NCI-H510A (cell line): ENCODE measurements at places on chromosomes 3 and 15.
A peak's percentile ranks its signal among the peaks of the same experiment; 100 is the strongest.

DNA sequence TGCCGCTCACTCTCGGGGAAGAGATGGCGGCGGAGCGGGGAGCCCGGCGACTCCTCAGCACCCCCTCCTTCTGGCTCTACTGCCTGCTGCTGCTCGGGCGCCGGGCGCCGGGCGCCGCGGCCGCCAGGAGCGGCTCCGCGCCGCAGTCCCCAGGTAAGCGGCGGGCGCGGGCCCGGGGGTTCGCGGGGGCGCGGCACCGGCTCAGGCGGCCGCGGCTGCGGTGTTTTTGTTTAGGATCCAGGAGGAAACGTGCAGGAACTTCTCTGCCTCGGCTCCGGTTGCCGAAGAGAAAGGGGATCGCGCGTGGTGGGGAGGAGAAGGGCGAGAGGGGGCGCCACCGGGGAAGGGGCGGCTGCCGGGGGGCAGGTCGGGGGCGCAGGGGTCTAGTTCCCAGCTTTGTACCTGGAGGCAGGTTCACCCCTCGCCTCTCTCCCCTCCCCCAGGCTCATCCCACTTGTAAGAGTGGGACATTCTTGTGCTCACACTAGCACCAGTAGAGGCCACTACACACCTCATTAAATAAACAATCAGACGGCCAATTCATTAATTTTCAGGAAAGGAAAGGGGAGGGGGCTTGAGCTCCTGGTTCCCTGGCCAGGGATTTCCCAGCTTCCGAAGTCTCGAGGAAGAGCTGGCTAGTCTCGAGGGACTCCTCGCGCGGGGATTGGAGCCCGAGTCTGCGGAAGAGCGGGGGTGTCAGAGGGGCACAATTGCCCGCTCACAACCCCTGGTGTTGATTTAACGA lies 562 bp downstream of the NEO1 start:
- DNase-seq: peak; percentile 34

GRCh38 chr3:55690177-55690576 lies 203.1 kb upstream of the WNT5A start:
- DNase-seq: no peak

GRCh38 chr3:32374788-32375595 lies 16.7 kb upstream of the CMTM7 start:
- DNase-seq: no peak

DNA sequence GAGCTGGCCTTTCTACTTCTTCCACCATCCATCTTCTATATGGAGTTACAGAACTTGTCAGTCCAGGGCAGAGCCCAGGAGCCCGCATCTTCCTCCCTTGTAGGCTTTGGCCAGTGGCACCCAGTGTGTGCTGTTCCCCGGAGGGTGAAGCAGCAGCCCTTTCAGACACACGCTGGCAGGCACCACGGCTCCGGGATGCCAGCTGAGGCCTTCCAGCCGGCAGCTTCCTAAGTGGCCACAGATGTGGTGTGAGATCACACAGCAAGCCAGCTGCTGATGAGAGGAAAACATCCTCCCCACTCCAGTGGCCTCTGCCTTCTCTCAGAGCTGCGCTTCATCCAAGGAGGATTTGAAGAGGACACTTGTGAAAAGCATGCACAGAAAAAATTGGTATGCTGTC lies 24.1 kb downstream of the CRABP1 start:
- peak; percentile 44 for DNase-seq

DNA sequence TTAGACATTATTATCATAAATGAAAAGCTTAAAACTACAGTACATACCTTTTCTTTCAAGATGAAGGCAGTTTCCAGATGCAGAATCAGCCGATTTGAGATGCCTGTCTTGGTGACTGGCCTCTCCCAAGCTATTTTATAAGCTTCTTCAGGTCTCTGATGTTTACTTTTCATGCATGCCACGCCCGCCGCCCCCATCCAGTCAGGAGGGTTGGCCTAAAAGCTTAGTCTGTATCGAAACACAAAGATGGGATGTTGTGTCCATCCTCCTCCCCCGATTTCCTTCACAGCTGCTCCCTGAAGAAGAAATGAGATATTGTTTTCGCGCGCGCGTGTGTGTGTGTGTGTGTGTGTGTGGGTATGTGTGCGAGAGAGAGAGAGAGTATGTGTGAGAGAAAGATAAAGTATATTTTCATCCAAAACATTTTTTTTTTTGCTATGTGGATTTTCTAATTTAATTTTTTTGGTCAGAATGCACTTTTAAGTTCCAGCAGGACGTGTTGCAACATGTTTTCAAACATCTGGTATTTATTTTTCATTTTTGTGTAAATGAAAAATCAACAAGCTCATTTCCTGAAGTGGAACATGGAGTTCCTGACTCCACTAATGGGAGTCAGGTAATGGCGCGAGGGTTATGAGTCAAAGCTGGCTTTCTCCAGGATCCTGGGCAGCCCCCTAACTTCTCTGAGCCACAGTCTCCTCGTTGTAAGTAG lies at the start of gene APOD:
APOD (minus strand) TSS at position 110 of the 712 bp plus-strand sequence. CDS start 4,479 bp downstream, outside the sequence.
- DNase-seq: no peak

GRCh38 chr3:67031986-67032385 lies 33.9 kb downstream of the KBTBD8 start:
- DNase-seq: no peak

- no peak for DNase-seq
These were observed 3.8 kb downstream of the PKM start for GRCh38 chr15:72227192-72227586.

DNA sequence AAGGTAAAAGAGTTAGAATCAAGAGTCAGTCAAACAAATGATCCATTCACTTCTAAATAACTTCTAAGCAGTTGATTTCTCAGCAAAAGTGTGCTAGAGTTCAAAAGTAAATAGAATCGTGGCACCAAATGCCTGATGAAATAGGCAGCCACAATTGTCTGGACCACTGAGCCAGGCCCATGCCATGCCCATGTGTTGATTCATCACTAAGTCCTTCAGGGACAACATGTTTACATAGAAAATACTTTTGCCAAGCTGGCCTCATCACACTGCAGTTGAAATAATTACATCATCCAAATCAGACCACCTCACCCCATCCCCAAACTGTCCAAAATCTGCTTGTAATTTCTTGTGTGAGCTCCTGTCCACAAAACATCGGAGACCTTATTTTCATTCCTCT lies 216.3 kb downstream of the IGSF11 start:
- no peak for DNase-seq

GRCh38 chr3:46395766-46396530 lies 10.9 kb downstream of the CCR5AS start:
- DNase-seq: no peak

DNA sequence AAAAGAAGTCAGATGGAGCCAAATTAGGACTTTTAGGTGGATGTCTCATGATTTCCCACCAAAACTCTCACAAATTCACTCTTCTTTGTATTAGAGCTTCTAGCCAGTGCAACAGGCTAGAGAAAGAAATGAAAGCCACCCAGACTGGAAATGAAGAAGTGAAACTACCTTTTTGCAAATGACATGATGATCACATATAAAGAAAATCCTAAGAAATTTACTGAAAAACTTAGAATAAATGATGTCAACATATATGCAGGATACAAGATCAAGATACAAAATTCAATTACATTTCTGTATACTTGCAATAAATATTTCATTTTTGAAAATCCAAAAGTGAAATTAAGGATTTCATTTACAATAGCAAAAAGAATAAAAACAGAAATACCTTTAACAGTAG lies 110.8 kb downstream of the LRIG1 start:
- no peak for DNase-seq

GRCh38 chr3:122681284-122681973 lies 790 bp downstream of the PARP14 start:
- no peak for DNase-seq

DNA sequence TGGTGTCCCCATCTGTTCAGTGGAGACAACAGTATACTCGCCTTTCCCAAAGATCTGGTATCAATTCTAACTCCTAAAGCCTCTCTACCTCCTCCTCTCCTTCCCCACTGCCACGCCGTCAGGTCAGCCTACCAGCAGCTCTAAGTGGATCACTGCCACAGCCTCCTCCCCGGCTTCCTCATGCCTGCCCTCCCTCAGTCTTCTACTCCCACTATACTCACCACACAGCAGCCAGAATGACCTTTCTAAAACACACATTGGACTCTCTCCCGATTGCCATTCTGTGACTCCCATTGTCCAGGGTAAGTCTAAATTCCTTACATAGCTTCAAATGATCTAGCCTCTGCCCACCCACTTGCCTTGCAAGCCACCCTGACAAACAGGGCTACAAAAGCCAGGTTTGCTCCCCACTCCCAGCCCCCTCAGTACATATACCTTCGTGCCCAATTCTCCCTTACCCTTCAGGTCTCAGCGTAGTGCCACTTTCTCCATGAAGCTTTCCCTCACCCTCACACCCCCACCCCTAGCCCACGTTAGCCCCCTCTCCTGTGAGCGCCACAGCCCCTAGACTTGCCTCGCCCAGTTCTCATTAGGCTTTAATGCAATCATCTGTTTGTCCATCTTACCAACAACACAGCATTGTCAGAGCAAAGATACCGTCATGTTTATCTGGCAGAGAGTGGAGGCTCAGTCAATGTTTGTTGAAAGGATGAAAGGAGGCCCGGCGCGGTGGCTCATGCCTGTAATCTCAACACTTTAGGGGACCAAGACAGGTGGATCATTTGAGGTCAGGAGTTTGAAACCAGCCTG lies 9.5 kb upstream of the SEMA7A start:
- no peak for DNase-seq

- no peak for DNase-seq
These were observed 79.2 kb downstream of the MEX3B start for GRCh38 chr15:81966631-81967030.

- no peak for DNase-seq
These were observed 1.1 kb downstream of the LSAMP start for GRCh38 chr3:116444115-116444747.

DNA sequence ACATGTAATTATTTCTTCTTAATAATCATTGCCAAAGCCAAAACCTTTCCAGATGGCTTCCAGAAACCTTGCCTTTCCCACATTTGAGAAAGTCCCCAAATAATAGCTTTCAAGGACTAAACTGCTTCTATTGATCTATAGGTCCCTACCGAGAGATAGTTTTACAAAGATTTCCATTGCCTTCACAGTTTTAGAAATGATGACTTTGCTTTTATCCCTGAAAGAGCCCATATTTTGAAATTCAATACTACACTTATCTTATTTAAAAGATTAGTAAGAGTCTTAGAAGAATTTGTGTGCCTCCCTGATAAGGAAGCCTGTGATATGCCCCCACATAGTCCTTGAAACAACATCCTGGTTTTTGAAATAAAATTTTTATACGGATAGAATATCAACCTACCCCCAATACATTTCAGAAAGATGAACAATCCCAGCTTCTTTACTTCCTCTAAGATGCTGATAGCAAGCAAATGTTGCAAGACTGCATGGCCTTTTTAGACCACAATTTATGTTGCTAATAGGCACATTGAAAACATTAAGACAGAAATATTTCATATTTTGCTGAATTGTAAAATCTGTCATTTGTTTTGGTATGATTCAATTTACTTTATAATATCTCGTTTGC lies 146.3 kb downstream of the TMCO5A start:
- DNase-seq: no peak

- no peak for DNase-seq
These were observed 204.1 kb downstream of the CADM2 start for GRCh38 chr3:85162905-85163304.

DNA sequence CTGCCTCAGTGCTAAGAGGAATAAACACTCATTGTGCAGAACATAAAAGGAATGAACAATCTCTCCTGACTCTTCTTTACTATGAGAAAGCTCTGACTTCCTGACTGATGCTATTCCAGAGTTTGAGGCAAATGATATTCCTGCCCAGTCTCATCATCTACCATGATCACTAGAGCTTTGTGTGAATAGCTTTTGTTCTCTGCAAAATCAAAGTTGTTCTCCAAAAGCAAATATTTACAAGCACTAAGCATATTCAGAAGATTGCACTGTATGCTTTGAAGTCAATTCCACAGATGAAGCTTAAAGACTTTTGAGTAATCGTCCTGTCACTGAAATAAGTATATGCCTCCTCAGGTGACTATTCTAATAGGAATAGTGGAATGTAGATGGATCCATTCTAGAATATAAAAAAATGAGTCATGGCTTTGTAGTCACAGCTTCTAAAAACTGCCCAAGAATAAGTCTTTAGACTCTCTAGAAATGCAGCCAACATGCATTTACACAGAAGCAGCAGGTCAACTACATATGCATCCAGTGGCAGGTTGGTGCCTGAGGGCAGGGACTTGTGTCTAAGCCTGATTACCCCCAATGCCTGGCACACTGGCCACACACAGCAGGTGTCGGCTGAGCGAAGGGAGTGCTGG lies 34.6 kb downstream of the TNFAIP8L3 start:
- DNase-seq: no peak

DNA sequence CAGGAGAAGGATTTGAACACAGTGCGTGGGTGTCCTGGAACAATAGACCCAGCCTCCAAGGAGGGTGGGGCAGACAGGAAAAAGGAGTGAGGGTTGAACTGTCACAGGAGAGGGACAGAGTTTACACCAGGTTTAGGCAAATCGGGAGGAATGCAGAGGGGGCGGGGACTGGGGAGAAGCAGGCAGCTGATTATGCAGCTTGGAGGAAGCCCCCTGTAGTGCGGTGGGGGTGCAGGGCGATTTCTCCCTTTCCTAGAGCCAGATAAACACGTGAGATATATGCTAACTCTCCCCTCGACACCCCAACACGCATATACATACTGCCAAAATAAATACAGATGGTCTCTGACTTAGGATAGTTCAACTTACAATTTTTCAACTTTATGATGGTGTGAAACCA lies 108.6 kb upstream of the PRR20G start:
- no peak for DNase-seq

DNA sequence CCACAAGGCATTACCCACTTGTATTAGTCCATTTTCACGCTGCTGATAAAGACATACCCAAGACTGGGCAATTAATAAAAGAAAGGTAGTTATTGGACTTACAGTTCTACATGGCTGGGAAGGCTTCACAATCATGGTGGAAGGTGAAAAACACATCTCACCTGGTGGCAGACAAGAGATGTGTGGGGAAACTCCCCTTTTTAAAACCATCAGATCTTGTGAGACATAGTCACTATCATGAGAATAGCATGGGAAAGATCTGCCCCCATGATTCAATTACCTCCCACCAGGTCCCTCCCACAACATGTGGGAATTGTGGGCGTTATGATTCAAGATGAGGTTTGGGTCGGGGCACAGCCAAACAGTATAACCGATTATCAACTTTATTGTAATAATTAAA lies 17.0 kb upstream of the CMC1 start:
- no peak for DNase-seq

DNA sequence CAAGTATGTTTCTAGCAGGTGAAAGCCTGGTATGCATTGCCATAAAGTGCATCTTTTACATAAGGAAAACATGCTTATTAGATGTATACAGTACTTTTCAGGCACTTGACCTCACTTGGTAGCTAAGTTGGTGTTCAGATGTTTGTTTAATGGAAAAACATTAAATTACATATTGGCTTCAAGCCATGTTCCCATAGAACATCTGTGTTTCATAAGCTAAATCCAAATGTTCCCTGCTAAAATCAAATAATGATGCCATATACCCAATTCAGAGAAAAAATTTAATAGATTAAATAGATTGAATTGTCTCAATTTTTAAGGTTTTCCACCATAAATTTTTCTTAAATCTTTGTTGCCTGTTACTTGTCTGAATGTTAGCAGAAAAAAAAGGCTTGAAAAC lies 19.1 kb upstream of the RPL22L1 start:
- no peak for DNase-seq

GRCh38 chr15:91253605-91254004 lies 153.5 kb downstream of the SV2B start:
- no peak for DNase-seq

GRCh38 chr3:146505516-146505915 lies 36.2 kb upstream of the PLSCR2 start:
- DNase-seq: no peak
